ENCODE measurements at places on chromosomes 16 and 17.

DNA sequence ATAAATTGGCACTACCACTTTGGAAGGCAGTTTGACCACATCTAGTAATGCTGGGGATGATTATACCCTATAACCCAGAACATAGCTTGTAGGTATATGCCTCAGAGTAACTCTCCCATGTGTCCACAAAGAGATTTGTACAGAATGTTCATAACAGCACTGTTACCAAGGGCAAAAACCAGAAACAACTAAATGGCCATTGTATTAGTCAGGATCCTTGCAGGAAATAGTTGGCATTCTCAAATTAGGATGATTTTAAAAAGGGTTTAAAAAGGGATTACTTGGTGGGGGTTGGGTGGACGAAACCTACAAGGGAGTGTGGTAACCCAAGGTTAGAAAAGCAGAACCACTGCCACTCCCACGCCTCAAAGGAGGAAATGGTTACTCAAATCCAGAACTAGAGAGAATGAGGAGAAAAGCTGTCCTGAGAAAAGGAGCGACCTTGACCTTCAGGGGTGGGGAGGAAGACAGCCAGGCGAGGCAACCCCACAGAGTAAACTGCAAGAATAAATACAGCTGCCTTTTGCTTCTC is 2.1 kb downstream of the CPPED1 start:
- no peak for DNase-seq

DNA sequence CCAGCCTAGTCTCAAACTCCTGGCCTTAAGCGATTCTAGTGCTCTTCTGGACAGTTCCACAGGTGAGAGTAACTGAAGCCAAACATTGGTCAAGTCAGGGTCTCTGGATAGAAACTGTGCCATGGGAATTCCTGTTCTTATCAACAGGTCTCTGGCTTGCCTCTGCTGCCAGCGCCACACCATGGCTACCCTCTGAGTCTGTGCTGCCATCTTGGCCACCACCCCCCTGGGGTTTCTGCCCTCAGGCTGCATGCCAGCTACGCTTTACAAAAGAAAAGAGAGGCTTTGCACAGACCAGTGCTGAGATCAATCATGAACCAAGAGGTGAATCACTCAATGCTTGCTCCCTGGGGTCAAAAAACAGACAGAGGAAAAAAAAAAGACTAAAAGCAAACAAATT is 24.4 kb upstream of the CREBBP start:
- no peak for DNase-seq

GRCh38 chr16:68596266-68596665 is 48.8 kb upstream of the CDH3 start:
- no peak for DNase-seq

- DNase-seq = no peak
Observed at GRCh38 chr16:952321-952720, 18.5 kb downstream of the LMF1 start.

GRCh38 chr17:21262259-21262993 is 9.2 kb upstream of the NATD1 start:
- no peak for DNase-seq

DNA sequence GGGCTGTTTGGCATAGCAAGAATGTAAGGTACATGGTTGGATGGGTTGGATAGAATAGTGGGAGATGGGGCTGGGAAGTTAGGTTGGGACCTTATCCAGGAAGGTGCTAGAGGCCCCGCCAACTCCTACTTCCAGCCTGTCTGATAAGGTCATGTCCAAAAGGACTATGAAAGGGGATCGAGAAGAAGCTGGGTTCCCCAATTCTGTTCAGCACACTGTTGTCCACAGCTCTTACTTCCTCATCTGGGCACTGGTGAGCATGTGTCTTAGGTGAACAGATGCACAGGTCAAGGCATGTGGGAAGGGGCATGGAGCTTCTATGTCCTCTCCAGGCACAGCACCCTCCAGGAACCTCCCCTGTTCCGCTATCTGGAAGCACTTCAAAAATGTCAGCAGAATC is 5.6 kb upstream of the ULK2 start:
- no peak for DNase-seq

DNA sequence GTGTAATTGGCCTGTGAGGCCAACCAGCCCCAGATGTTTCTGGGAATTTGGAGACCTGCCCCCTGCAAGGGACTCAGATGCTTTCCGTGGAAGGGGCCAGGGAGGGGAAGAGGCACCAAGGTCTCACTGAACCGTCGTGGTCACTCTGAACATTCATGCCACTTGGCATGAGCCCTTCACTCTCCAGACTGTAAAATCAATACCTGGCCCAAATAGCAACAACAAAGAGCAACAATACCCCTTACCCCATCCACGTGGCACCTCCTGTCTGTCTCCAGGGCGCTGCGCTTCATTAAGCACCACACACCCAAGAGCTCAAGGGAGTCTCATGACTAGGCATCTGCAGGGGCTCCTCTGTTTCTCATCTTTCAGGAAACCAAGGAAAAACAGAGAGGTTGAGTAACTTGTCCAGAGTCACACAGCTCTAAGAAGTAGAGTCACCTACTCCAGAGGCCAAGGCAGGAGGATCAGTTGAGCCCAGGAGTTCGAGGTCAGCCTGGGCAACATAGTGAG is 52.8 kb downstream of the SOCS1 start:
- DNase-seq = no peak

DNA sequence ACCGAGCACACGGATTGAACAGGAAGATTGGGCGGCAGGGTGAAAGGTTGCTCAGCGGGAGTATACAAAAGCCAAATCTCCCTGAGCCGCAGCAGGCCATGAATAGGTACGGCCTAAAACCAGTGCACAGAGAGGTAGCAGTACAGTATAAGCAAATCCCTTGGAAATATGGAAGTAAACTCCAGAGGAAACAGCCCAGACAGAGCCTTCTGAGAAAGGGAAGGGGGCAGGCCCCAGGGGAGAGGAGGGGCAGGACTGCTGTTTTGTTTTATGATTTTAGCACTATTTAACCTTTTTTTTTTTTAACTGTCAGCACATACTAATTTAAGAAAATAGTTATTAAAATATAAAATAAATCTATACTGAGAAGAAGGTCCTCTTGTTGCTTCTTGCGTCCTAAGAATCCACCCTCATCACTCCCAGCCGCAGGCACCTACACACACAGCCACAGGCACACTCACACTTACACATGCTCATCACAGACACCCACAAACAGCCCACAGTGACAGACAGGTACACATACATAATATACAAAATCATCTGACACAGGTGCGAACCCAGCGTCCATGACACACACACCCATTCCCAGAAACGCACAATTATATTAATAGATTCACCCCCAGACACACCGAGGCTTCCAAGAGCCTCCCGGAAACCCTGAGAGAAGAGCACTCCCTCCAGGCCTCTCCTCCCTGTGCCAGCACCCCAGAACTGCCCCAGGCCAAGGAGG is 12.8 kb downstream of the PLXDC1 start:
- DNase-seq = no peak

DNA sequence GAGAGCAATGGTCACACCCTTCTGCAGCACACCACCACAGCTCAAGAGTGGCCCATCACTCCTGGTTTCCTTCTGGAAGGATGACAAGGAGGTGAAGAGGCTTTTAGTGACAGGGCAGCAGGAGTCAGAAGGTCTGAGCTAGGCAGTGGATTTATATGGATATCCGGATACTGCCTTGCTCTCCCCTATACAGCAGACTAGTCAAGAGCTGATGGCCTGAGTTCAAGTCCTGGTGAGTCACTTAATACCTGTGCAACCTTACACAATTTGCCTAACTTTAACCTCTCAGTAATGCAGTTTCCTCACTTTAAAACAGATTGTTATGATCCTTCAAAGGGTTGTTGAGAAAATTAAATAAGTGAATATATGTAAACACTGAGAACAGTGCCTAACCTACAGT is 22.9 kb downstream of the MYO18A start:
- DNase-seq = no peak

- no peak for DNase-seq
Observed at GRCh38 chr17:69269131-69269998, 40.7 kb upstream of the ABCA10 start.

DNA sequence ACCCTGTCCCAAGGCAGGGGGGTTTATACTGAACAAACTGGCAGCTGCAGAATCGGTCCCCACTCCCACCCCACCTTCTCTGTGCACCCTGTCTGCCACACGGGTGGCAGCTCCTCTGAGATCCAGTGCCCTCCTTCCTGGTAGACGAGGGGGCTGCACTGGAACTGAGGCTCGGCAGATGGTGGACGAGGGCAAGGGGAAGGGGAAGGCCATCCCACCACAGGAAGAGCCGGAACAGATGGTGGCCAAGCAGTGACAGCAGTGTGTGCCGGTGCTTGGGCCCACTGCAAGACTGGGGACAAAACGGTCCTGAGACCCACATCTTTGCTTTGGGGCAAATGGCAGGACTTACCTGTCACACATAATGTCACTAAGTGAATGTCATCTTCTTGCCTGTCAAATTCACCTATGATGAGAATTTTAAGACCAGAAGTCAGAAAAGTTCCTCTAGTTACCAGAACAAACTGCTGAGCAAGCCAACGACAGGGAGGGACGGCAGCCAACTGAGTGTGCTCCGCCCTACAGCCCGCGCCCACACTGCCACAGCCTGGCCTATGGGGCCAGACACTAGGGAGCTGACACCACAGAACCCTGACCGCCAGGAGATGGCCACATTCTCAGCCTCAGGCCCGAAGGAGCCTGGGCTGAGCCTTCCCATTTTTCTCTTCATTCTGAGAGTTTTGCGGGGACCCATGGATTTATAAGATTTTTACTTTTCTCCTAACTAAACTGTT is 14.4 kb downstream of the NTAN1 start:
- no peak for DNase-seq

DNA sequence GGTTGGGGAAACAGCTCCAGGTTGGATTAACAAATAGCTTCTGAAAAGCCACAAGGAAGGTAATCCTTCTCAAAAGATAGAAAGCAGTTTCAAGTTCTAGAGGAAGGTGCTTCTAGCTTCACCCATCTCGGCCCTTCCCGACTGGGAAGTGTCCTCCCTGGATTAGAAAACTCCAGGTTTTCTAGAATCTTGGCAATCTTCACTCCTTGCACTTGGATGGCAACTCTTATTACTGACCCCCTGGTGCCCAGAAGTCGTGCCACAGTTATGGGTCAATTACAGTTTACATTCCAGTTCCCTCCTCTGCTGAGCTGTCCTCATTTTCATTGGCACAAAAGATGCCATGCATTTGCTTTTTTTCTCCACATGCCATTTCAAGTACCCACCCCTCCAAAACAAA is 65.6 kb downstream of the SMG6 start:
- DNase-seq = no peak

- DNase-seq = no peak
Observed at GRCh38 chr16:51312363-51313150, 161.5 kb upstream of the SALL1 start.

DNA sequence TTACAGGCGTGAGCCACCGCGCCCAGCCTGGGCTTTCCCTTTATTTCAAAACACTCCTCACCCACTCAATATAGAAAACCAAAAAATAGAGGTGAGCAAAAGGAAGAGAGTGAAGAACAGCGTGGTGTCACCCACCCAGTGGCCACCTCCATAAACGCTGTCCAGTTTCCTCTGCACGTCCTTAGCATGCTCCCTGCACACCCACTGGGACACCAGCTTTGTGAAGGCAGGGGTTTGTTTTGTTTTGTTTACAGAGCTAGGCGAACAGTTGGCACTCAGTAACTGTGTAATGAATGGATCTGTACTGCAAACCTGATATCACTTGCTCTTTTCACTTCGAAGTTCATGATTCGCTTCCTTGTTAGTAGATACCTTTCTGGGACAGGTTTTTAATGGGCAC is 73.0 kb downstream of the PRKCB start:
- no peak for DNase-seq

GRCh38 chr16:67845291-67846062 is 1.3 kb upstream of the NUTF2 start:
- DNase-seq = no peak

- no peak for DNase-seq
Observed at GRCh38 chr16:20023190-20023589, 50.5 kb downstream of the GPR139 start.

DNA sequence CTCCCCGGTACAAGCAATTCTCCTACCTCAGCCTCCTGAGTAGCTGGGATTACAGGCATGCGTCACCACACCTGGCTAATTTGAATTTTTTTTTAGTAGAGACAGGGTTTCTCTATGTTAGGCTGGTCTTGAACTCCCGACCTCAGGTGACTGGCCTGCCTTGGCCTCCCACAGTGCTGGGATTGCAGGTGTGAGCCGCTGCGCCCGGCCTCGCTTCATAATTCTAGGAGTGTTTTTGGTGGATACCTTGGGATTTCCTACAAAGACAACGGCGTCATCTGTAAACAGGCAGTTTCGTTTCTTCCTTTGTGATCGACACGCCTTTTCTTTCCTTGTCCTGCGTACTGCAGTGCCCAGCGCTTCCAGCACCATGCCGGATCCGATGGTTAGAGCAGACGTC is 60.9 kb upstream of the GNG13 start:
- DNase-seq = no peak

- DNase-seq = no peak
Observed at GRCh38 chr17:36682773-36683172, 81.4 kb downstream of the MRM1 start.

DNA sequence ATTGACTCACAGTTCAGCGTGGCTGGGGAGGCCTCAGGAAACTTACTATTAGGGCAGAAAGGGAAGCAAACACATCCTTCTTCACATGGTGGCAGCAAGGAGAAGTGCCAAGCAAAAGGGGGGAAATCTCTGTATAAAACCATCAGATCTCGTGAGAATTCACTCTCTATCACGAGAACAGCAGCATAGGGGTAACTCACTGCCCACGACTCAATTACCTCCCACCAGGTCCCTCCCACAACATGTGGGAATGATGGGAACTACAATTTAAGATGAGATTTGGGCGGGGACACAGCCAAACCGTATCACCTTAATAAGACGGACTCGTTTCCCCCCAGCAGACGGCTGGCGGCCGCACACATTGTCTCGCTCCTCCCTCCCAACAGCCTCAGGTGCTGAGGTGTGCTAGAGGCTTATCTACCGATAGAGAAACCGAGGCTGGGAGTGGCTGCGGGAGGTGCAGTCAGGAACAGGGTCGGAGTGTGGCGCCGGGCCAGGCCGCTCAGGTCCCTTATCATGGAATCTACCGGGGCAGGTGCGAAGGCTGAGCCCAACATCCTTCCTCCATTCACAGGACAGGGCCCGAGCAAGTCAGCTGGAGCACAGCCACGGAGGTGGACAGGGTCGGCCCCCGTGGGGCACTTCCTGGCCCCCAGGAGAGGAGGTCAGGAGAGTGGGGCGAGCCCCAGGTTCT is 4.9 kb upstream of the ZG16B start:
- no peak for DNase-seq
